ENCODE measurements at places on chromosomes 7 and 10.

- no peak for DNase-seq
Measured at GRCh38 chr7:87318741-87319140, 26.7 kb upstream of the CROT start.

DNA sequence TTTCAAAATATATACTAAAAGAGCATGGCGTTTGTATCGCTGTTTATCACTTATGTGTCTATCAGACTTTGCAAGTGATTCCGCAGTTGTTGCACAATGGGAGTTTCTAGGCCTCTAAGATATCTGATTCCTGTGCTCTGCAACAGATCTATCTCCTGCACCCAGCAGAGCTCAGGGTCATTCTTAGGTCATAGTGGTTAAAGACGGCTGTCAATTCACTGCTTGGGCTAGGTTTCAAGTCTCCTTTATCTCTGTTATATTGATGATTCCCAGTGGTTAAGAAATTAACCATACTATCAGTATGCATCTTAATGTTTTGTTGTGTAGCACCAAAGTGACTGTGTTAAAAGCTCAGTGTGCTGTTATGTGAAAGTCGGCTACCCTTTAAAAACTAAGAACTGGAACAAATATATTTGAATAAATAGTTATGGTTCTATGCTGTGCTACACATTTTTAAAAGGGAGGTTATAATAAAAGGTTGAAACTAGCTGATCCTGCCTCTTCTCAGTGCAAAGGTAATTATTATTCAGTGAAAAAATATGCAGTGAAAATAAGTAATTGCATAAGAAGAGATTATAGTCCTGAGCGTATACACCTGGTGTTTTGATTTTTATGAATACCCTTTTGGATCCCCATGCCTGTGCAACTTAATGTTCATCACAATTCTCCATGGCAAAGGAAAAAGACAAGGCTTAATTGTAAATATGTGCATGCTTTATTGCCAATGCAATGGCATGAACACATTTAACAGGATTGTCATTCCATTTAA is 24.0 kb downstream of the HOXA1 start:
- no peak for DNase-seq

DNA sequence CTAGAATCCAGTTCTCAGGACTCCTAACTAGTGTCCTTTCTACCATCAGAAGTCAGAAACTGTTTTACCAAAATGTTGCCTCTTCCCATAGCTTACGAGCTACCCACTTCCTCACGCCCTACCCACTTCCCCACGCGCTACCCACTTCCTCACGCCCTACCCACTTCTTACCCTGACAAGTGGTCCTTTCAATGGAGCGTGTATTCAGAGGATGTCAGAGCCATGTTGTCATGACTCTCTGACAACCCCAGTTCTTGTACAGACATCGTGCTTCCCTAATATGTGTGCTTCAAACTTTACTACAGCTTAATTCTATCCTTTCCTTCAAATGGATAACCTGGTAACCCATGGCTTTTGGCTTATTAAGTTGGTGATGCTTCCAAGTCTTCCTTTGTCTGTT is 84.8 kb upstream of the PHF14 start:
- no peak for DNase-seq

- no peak for DNase-seq
Measured at GRCh38 chr7:80412842-80413241, 99.0 kb downstream of the GNAT3 start.

GRCh38 chr10:593901-594457 is 95.5 kb downstream of the DIP2C start:
- DNase-seq, result no peak

GRCh38 chr7:47933215-47933614 is 15.1 kb downstream of the PKD1L1 start:
- no peak for DNase-seq

- no peak for DNase-seq
Measured at GRCh38 chr10:132572545-132572937, 35.0 kb downstream of the INPP5A start.

GRCh38 chr10:50469288-50469687 is 154.5 kb downstream of the SGMS1 start:
- DNase-seq, result no peak

- DNase-seq, result no peak
Measured at GRCh38 chr7:92949748-92950147, 113.4 kb upstream of the CDK6 start.

- no peak for DNase-seq
Measured at GRCh38 chr10:89302625-89303024, 779 bp downstream of the IFIT2 start.

- DNase-seq, result peak; percentile 89
Measured at GRCh38 chr7:132318352-132319318, 257.6 kb downstream of the PLXNA4 start.

- DNase-seq, result no peak
Measured at GRCh38 chr7:21777921-21778320, 167.8 kb downstream of the CDCA7L start.

DNA sequence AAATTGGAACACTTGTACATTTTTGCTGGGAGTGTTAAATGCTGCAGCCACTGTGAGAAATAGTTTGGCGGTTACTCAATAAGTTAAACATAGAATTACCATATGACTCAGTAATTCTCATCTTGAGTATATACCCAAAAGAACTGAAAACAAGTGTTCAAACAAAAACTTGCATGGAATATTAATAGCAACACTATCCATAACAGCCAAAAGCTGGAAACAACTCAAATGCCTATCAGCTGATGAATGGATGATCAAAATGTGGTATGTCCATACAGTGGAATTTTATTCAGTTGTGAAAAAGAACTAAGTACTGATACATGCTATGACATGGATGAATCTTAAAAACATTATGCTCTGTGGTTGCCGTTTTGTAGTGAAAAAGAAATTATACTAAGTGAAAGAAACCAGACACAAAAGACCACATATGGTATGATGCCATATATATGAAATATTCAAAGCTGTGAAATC is 63.0 kb upstream of the SP4 start:
- DNase-seq, result no peak

- DNase-seq, result no peak
Measured at GRCh38 chr7:11427686-11428273, 404.2 kb downstream of the THSD7A start.

- peak; percentile 19 for DNase-seq
Measured at GRCh38 chr7:4129481-4130122, 552.5 kb upstream of the FOXK1 start.

- no peak for DNase-seq
Measured at GRCh38 chr10:62029401-62029800, 127.9 kb downstream of the ARID5B start.

GRCh38 chr7:24199978-24200377 is 84.0 kb upstream of the NPY start:
- DNase-seq, result no peak

GRCh38 chr10:54484186-54484585 is 316.8 kb downstream of the PCDH15 start:
- no peak for DNase-seq
